A549 treated with dexamethasone at 1 μM for 4 hours (cell line): ENCODE measurements at places on chromosomes 11 and 22. TPM values are rescaled to one million over a fixed set of nuclear protein-coding genes. Genes with fewer than 3 reads are reported as not detected.

Gene OR51B2
- total RNA-seq, result not detected in 5 replicates

Gene TRIM49B
- total RNA-seq, result 0.06 TPM in 1 of 5 replicates, not detected in the others

Gene SORL1
- 1.0 to 2.1 TPM (median 1.7 TPM) in 5 replicates for total RNA-seq

Gene APOA4
- not detected in 5 replicates for total RNA-seq

Gene SNAP29
- total RNA-seq, result 14.4 to 22.1 TPM (median 19.7 TPM) in 5 replicates

Gene ACR
- total RNA-seq, result 0.08 to 0.15 TPM in 2 of 5 replicates, not detected in the others

Gene CALCA
- 0.08 to 0.20 TPM in 2 of 5 replicates, not detected in the others for total RNA-seq

Gene P2RX6
- total RNA-seq, result 0.50 to 0.93 TPM (median 0.72 TPM) in 5 replicates

Gene PLEKHA7
- 51.3 to 73.3 TPM (median 66.1 TPM) in 5 replicates for total RNA-seq

Gene JOSD1
- 27.5 to 32.6 TPM (median 31.2 TPM) in 5 replicates for total RNA-seq

Gene KRTAP5-8
- 0.07 TPM in 1 of 5 replicates, not detected in the others for total RNA-seq

Gene MOGAT2
- 0.05 to 0.09 TPM in 2 of 5 replicates, not detected in the others for total RNA-seq

Gene SCGB1A1
- total RNA-seq, result 0.27 to 0.32 TPM in 2 of 5 replicates, not detected in the others

Gene MPZL3
- total RNA-seq, result 0.28 to 0.52 TPM (median 0.45 TPM) in 5 replicates
